Karpas-422 (cell line): ENCODE measurements at places on chromosomes 6 and 20. TPM values are rescaled to one million over a fixed set of nuclear protein-coding genes. Genes with fewer than 3 reads are reported as not detected.

DNA sequence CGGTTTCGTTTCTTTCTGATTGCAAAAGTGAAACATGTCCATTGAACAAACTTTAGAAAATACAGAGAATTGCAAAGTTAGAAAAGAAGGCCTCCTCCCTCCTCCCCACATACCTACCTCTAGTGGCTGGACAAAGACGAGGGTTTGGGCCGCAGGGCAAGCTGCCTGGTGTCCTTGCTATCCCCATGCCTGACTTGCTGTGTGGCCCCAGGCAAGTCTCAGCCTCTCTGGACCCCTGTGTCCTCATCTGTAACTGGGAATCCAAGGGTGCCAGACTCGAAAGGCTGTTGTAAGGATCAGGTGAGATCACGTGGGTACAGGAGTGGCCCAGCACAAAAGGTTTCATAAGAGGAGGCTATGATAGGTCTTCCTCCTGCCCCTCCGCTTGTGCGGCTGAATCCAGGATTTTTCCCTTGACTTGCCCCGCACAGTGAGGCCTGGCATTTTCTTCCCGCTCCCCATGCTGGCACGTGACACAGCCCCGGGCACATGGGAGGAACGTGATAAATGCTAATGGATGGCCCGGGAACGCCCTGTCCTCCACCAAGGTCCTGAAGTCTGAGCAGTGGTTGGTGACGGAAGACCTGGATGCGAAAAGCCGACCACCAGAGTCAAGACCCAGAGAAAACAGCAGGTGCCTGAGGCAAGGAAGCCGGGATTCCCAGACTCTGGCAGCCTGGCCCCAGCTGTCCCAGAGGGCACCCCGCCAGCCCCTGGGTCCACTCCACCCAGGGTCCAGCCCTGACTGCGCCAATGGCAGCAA, 55.8 kb downstream of the UBE2V1 start:
- no peaks in the 10 kb centered on the region for H3K27me3 ChIP-seq
- no peak for DNase-seq
- no peak overlapping the region for H3K27ac ChIP-seq
- no peaks in the 10 kb centered on the region for H3K4me1 ChIP-seq

- peaks cover 6% of the 10 kb centered on the region for H3K4me1 ChIP-seq
- no peaks in the 10 kb centered on the region for H3K36me3 ChIP-seq
- H3K27me3 ChIP-seq, result no peaks in the 10 kb centered on the region
- no peak for DNase-seq
- no peak overlapping the region for H3K4me3 ChIP-seq
Observed at GRCh38 chr6:72446430-72446829, 175.4 kb upstream of the KCNQ5 start.

GRCh38 chr20:35878113-35878625, 76.1 kb downstream of the SCAND1 start:
- no peak overlapping the region for H3K27ac ChIP-seq
- no peak for DNase-seq
- H3K4me1 ChIP-seq, result no peaks in the 10 kb centered on the region
- H3K36me3 ChIP-seq, result 0 out of 2 replicates have a peak, but pooled peaks cover 4% of the 10 kb centered on the region
- H3K27me3 ChIP-seq, result no peaks in the 10 kb centered on the region

GRCh38 chr6:2529211-2529719, 221.5 kb downstream of the MYLK4 start:
- H3K27me3 ChIP-seq, result no peaks in the 10 kb centered on the region
- H3K27ac ChIP-seq, result no peak overlapping the region
- no peak for DNase-seq
- no peaks in the 10 kb centered on the region for H3K36me3 ChIP-seq

- no peak overlapping the region for H3K4me3 ChIP-seq
- peak overlapping the region; percentile 45; the same call in 1 of the 2 replicates for H3K27ac ChIP-seq
- no peaks in the 10 kb centered on the region for H3K27me3 ChIP-seq
Observed at GRCh38 chr20:37349517-37350491, 3.9 kb downstream of the SRC start.

Gene LY6G6D
- not detected in 2 replicates for total RNA-seq

Gene PGBD1
- total RNA-seq, result 8.2 and 9.7 TPM in 2 replicates

Gene DCDC2
- total RNA-seq, result 0.11 and 0.26 TPM in 2 replicates
